ENCODE measurements at places on chromosomes 16 and 17. TPM values are rescaled to one million over a fixed set of nuclear protein-coding genes. Genes with fewer than 3 reads are reported as not detected.

TMEM238L gene
- total RNA-seq, result not detected

SLC5A11 gene
- 0.33 TPM for total RNA-seq

ENO3 gene
- 8.3 TPM for total RNA-seq

CACNA1H gene
- 0.51 TPM for total RNA-seq

ZNF423 gene
- total RNA-seq, result 4.1 TPM

MYL11 gene
- total RNA-seq, result not detected

HOXB7 gene
- total RNA-seq, result 6.6 TPM

STAT3 gene
- 134 TPM for total RNA-seq

CCL23 gene
- 13.7 TPM for total RNA-seq

Measured in subcutaneous adipose tissue (tissue), 4 donors.